Panc1 (cell line): ENCODE measurements at places on chromosomes 13 and 19.

- no peak for DNase-seq
- no peaks in the 10 kb centered on the region for H3K4me1 ChIP-seq
- H3K27me3 ChIP-seq: no peaks in the 10 kb centered on the region
- no peak overlapping the region for H3K4me3 ChIP-seq
- no peaks in the 10 kb centered on the region for H3K36me3 ChIP-seq
- H3K27ac ChIP-seq: no peak overlapping the region
These were observed 78.9 kb upstream of the ANKRD10 start for GRCh38 chr13:110993788-110994187.

GRCh38 chr13:25654322-25654721 lies 282.5 kb downstream of the ATP8A2 start:
- H3K27me3 ChIP-seq: no peaks in the 10 kb centered on the region
- H3K27ac ChIP-seq: no peak overlapping the region
- no peak overlapping the region for H3K4me3 ChIP-seq
- DNase-seq: no peak

DNA sequence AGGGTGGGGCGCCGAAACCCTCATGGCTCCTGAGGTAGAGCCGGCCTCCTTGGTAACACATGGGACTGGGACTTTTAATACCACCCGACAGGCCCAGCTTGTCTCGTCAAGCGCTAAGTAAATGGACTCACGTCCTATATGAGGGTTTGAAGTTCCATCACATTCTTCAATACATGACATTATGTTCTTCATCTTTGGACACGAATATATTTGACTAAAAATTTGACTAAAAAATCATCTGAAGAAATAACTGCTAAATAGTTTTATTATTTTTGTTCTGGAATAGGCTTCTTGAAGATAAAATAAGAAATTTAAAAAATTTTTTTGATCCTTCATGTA lies 335 bp upstream of the ZNF607 start:
- H3K36me3 ChIP-seq: no peaks in the 10 kb centered on the region
- H3K27ac ChIP-seq: peak overlapping the region; percentile 82
- no peaks in the 10 kb centered on the region for H3K27me3 ChIP-seq
- H3K4me1 ChIP-seq: peaks cover 5% of the 10 kb centered on the region; the same call in 1 of the 2 replicates
- no peak for DNase-seq

GRCh38 chr13:78239714-78240113 lies 321.1 kb upstream of the EDNRB start:
- no peak for DNase-seq
- no peaks in the 10 kb centered on the region; the same call in 1 of the 2 replicates for H3K27me3 ChIP-seq
- no peak overlapping the region for H3K4me3 ChIP-seq
- no peaks in the 10 kb centered on the region for H3K36me3 ChIP-seq
- no peak overlapping the region for H3K27ac ChIP-seq

DNA sequence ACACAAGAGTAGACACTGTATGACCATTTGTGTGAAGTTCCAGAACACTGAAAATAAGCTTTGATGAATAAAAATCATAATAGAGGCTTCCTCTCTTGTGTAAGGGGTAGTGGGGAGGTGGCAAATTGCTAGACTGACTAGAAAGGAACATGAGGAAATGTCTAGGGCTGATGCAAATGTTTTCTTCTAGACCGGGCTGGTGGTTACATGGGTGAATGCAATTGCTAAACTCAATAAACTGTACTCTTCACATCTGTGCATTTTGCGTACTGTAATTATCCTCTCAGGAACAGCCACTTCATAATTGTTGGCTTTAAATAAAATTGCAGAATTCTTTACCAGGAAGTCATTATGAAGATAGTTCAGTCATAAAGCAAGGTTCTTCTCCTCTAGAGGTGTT lies 5.2 kb upstream of the KBTBD7 start:
- no peaks in the 10 kb centered on the region for H3K27me3 ChIP-seq
- no peak overlapping the region for H3K27ac ChIP-seq
- peaks cover 3% of the 10 kb centered on the region; the same call in 1 of the 2 replicates for H3K4me1 ChIP-seq
